T-helper 9 cell (primary cell): ENCODE measurements at places on chromosomes 2 and 18.

DNA sequence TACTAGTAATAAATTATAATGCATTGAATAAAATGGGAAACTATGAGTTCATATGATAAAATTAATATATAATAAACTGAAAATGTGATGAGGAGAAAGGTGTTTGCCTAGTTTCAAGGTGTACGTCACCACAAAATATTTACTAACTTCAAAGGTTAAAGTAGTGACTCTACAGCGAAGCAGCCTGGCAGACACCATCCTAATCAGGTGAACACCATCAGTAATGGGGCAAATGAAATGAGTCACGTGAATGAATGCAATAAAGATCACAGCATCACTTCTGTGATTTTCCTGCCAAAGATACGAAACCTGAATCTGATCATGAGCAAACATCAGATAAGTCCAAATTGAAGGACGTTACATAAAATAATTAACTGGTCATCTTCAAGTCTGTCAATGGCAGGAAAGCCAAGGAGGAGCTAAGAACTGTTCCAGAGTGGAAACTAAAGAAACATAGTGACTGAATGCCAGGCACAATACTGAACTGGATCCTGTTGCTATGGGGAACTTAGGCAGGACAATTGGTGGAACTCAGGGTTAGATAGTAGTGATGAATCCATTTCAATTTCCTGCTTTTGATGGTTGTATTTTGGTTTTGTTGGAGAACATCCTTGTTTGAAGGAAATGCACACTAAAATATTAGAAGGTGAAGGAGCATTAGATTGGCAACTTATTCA is 12.1 kb upstream of the NOSTRIN start:
- DNase-seq = no peak

GRCh38 chr2:71826826-71827523 is 320.7 kb downstream of the CYP26B1 start:
- DNase-seq = no peak

GRCh38 chr18:3177902-3178687 is 41.7 kb downstream of the MYOM1 start:
- no peak for DNase-seq

- no peak for DNase-seq
These were observed 15.5 kb downstream of the NEURL3 start for GRCh38 chr2:96489663-96490062.

GRCh38 chr2:104043864-104044263 is 810.1 kb upstream of the POU3F3 start:
- no peak for DNase-seq

DNA sequence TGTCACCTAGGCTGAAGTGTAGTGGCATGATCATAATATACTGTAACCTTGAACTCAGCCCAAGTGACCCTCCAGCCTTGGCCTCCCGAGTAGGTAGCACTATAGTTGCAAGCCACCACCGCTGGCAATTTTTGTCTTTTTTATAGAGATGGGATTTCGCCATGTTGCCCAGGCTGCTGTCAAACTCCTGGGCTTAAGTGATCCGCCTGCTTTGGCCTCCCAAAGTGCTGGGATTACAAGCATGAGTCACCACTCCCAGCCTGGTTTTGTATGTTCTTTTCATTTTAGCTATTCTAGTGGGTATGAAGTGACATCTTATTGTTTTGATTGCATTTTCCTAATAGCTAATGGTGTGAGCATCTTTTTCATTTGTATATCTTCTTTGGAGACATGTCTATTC is 11.3 kb upstream of the EXOC6B start:
- no peak for DNase-seq

- DNase-seq = no peak
These were observed 26.5 kb downstream of the STEAP3 start for GRCh38 chr2:119249855-119250717.

DNA sequence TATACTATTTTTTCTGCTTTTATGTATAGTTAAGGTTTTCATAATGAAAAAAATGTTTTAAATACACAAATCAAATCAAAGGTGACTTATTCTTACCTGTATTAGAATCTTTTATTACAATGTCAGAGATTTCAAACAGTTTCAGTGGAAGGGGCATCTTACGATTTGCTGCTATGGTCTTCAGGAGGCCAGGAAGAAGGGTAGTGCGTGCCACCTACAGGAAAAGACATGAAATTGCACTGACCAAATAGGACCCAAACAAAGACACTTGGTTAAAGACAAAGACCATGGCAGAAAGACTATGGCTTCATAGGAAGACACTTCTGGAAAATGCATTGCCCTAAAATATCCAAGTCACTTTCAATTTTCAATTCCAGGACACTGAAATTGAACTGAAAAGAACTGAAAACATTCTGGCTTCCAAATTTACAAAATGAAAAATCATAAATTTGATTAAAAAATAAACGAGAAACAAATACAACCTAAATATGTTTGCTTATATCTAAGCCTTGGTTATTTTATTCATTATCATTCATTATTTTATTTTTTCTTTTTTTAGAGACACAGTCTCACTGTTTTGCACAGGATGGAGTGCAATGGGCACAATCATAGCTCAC is 42.1 kb downstream of the FARSB start:
- no peak for DNase-seq

DNA sequence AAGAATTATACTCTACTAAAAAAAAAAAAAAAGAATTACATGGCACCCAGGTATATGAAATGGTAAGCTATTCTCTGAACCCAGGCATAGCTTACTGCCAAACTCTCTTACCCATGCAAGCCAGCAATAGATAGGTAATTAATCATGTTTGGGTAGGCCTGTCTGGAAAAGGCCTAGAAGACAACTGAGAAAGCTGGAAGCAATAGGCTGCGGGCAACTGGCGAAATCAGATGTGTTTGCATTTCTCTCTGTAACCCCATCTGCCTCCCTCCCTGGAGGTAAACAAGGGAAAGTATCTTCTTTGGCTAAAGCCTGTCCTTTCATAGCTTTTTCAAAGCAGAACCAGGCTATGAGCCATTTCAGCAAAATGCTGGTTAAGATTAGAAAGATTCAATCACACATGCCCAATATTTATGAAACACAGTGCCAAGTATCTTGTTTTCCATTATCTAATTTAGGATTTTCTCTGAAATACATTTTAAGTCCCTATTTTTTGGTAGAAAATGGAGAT is 934.8 kb upstream of the DDX18 start:
- DNase-seq = no peak

- DNase-seq = no peak
These were observed 88.2 kb upstream of the RAPGEF4 start for GRCh38 chr2:172647439-172647838.

DNA sequence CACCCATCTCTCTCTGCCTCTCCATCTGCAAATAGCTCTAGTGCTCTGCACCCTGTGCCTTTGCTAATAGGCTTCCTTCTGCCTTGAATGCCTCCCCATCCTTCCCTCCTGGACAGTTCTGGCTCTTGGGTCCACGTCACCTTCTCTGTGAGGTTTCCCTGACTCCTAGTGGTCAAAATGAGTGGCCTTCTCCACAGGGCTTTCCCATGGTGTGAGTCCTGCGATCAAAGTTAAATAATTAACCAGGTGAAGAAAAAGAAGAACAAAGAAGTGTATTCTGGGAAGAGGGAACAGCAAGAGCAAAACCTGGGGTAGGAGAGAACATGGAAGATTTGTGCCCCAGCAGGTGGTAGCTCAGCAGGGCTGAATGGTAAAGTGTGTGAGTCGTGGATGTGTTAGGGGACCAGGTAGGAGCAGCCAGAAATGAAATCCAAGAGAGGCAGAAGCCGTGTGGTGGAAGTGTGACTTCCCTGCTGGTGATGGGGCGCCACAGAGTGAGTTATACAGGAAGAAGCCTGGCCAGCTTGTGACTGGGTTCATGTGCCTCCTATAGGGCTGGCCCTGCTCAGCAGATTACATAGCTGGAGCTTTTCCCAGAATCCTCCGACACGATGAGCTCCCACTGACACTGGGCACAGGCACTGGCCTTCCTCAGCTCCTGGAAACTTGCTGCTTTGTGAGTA is 93.8 kb upstream of the LDAH start:
- DNase-seq = no peak

DNA sequence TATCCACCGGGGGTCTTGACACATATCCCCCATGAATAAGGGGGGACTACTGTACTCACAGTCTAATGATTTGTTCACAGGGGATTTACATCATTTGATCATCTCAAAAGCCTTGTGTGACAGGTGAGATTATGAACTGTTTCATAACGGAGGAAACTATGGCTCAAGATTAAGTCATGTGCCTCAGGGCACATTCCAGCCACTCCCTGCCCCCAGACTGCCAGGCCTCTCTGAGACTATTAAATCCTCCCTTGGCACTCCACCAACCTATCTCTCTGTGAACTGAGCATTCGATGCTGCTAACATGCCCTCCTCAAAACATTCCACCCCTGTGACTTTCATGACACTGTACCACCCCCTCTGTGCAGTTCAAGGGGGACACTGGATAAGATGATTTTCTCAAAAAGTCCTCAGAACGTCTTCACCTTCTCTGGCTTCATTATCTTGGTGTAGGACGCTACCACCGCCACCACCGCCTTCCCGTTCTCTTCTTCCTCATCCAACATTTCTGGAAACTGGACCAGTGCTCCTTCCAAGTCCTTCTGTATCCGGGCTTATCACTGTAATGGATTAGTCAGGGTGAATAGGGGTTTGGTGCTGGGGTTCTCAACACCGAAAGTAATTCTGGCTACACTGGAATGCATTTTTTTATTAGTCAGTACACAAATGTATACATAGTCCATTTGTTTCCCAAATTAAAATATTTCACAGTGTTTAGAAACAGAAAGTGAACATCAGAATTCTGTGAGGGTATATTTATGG is 169.6 kb downstream of the KCNS3 start:
- no peak for DNase-seq

- no peak for DNase-seq
These were observed 84.2 kb downstream of the TTC27 start for GRCh38 chr2:32711908-32712501.

- no peak for DNase-seq
These were observed 336.4 kb downstream of the PARD3B start for GRCh38 chr2:204881655-204882054.

DNA sequence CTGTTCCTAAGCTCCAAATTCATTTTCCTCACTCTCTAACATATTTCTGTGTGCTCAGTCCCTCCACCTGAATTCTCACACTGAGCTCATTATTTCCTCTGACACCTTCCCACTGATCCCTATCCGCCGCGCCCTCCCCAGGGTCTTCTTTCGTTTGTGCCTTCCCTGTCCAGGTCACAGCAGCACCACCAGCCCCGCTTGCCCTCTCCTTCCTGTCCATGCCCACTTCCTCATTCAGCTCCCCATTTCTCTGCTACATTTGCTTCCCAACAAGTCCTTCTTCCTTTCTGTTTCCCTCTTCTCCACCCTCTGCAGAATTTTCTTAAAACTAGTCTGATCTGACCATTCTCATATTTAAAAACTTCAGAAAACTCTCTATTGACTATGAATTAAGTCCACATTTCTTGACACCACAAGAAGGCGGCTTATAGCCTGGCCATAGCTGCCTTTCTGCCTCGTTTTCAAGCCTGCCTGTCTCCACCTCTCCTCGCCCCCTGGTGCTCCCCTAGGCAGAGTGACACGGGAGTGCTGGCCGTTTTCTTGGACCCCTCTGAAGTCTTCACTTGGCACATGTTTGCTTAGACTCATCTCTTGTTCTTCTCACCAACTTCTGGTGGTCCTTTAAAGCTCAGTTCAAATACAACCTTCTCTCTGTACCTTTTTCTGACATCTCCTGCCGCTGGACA is 138.7 kb upstream of the BOD1L2 start:
- no peak for DNase-seq
